RWPE2 (cell line): ENCODE measurements at places on chromosomes 1 and 21.

GRCh38 chr1:186819126-186819525, 9.6 kb upstream of the PLA2G4A start:
- DNase-seq: no peak

DNA sequence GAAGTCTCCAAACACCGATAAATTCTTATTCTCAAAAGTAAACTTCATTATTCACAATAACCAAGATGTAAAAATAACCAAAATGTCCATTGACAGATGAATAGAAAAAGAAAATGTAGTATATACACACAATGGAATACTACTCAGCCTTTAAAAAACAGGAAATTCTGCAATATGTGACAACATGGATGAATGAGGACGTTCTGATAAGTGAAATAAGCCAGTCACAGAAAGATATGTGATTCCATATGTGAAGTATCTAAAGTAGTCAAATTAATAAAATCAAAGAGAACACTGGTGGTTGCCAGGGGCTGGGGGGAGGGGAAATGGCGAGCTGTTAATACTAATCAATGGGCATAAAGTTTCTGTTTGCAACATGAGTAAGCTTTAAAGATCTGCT, 36.0 kb downstream of the LRRC8C start:
- DNase-seq: no peak

- no peak for DNase-seq
Measured at GRCh38 chr1:192739476-192740184, 69.2 kb upstream of the RGS2 start.

DNA sequence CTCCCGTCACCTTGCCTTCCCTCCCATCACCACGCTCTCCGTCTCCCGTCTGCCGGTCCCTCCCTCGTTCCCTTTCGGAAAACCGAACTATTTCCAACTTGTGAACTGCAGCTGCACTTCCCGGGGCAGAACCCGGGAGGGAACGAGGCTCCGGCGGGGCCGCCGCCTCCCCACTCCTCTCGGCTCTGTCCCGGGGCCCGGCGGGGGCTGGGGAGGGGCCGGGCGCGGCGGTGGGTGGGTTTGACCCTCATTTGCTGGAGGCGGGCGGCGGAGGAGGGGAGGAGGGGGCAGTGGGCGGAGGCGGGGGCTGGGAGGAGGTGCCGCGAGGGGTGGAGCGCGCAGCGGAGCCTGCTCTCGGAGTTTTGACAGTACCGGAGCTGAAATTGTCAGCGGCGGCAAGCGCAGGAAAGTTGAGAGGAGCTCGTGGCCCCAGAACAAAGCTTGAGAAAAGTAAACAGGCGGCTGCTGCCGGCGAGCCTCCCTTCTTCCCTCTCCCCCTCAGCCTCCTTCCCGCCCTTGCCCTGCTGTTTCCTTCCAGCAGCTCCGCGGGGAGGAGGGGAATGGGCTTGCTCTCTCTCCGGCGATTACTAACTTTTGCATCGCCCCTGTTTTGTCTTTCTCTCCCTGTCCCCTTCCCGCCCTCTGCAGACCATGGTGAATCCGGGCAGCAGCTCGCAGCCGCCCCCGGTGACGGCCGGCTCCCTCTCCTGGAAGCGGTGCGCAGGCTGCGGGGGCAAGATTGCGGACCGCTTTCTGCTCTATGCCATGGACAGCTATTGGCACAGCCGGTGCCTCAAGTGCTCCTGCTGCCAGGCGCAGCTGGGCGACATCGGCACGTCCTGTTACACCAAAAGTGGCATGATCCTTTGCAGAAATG, 2.9 kb downstream of the LMO4 start:
- DNase-seq: peak; percentile 74

DNA sequence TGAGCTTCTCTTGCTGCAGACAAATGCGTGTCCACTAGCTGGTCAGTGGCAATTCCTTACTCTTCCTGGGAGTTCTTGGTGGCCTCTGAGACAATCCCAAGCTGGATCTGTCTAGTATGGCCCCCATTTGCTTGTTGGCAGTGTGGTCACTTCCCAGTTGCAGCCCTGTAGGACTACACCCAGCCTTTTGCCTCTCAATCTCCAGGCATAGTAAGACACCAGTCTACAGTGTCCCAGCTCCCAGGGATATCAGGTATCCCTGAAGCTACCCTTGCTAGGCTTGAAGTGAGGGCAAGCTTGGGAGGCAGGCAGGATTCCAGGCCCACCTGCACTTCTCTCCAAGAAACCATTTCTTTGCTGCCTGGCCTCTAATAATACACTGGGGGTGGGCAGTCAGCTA, 316.6 kb downstream of the RYR2 start:
- DNase-seq: no peak

- DNase-seq: peak; percentile 21
Measured at GRCh38 chr1:228337711-228338520, 68.7 kb downstream of the TRIM11 start.

DNA sequence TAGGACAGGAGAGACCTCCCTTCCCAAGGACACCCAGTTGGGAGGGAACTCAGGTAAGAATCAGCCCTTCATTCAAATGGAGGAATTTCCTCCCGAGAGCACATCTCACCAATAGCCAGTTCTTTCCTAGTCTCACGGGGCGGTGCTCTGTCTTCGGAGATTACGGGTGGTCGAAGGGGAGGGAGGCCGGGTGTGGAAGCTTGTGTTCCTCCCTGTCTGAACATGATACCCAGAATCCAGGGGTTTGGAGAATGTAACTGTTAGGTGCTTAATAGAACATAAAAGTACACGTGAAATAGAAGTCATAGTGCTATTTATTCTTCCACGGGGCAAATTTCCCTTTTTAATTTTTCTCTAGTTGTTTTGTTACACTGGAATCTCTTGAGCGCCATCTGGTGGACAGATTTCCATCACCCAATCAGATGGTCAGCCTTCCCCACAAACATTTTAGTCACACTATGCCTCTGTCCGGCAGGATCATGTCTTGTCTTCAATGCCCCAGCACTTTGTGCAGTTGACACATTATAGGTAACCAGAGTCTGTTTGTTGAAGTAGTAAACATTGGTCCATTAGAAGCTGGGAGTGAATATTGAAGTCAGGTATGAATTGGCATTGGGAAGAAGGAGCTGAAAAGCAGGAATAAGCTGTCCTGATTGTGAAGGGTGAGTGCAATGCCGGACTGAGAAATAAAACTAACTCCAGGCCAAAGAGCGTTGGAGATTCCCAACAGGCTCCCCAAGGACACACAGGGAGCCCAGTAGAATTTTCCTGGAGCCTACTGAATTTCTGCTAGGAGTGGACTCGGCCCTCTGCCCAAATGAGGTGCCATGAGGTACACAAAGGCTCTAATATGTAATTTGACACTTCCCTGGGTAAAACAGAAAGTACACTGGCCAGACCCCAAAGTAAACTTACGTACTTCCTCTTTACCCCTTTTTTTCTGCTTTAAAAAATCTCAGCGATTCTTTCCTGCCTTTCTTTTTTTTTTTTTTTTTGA, 27.6 kb upstream of the ZNF697 start:
- peak; percentile 68 for DNase-seq

- no peak for DNase-seq
Measured at GRCh38 chr21:44898851-44899767, 21.6 kb downstream of the ITGB2 start.

- no peak for DNase-seq
Measured at GRCh38 chr1:1748686-1749321, 24.6 kb upstream of the CDK11A start.

- no peak for DNase-seq
Measured at GRCh38 chr1:17207046-17207445, 2.1 kb downstream of the PADI1 start.

DNA sequence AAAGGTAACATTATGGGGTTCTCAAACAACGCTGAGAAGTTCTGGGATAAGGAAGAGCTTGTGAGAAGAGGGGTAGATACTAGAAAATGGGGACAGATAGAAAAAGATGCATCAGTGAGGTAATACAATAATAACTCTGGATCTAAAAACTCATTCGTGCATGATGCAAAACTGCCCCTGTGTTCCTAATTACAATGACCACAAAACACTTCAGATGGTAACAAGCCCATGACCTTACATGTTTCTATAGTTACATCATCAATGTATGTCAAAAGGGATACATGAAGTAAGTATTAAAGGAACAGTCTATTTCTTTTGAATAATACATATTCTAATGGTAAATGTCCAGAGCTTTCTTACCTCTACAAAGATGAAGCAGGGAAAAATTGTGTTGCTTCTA, 110.6 kb upstream of the PLPPR5 start:
- DNase-seq: no peak

DNA sequence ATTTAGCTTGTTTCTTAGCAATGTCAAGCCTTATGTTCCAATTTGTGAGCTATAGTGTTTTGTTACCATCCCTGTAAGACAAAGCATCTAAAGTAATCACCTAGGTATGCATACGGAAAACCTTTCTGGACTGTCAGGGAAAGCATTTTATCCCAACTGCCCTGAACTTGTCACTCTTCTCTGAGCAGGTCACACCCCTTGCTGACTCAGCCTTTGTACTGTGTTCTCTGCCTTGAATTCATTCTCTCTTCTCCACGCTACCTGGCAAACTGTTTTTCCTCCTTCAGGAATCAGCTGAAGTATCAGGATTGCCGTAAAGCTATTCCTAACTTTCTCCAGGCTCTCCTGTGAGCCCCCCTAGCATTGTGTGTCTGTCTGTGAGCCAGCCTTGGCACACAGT, 54.2 kb downstream of the PBX1 start:
- no peak for DNase-seq

- DNase-seq: no peak
Measured at GRCh38 chr1:55700359-55701130, 485.4 kb upstream of the USP24 start.
